ENCODE measurements at places on chromosomes 3 and 15. TPM values are rescaled to one million over a fixed set of nuclear protein-coding genes. Genes with fewer than 3 reads are reported as not detected.

The CPNE4 gene
- not detected for total RNA-seq

The GOLGA6L7 gene
- not detected for total RNA-seq

The OIP5 gene
- 19.7 TPM for total RNA-seq

The MYO1E gene
- total RNA-seq: 182 TPM

GRCh38 chr15:62636823-62637573 is 405.5 kb upstream of the TPM1 start:
- DNase-seq: no peak
- H3K36me3 ChIP-seq: no peaks in the 10 kb centered on the region
- H3K4me1 ChIP-seq: no peaks in the 10 kb centered on the region
- no peaks in the 10 kb centered on the region for H3K27me3 ChIP-seq
- no peak overlapping the region for H3K27ac ChIP-seq
- H3K4me3 ChIP-seq: no peak overlapping the region

DNA sequence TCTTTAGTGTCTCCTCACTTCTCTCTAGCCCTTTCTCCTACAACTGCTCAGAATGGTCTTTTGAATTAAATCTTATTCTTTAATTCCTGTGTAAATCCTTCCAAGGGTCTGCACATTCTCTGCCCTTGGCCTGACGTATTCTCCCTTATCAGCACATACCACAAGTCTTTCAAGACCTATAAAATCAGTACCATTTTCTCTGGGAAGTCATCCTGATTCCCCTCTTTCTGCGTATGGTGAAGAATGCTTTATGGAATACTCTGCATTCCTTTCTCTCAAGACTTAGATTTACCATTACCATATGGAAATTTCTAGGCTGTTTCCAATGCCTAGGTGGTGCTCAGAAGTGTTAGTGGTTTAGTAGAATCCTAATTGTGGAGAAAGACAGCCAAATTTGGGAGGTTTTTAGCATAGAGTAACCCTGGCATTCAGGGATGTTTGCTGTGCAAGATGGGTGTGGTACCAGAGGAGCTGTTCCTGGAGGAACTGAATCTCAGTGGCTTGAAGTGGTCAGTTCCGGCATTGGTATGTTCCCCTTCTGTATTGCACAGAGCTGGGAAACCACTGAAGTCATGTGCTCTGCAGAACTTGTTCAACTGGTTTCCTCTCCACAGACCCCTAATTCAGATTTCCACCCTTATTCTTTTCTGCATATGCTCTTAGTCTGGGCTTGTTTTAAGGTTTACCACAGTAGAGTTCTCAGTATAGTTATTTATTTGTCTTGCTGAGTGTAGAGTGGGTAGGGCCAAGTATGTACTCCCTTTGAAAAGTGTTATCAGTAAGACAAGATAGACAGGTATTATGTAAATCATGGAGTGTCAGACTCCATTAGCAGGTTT is 24.5 kb downstream of the IQGAP1 start:
- no peaks in the 10 kb centered on the region for H3K36me3 ChIP-seq
- peak overlapping the region; percentile 50 for H3K4me3 ChIP-seq

GRCh38 chr3:122975163-122975923 is 52.2 kb downstream of the SEMA5B start:
- no peaks in the 10 kb centered on the region for H3K36me3 ChIP-seq
- H3K4me1 ChIP-seq: no peaks in the 10 kb centered on the region
- H3K27me3 ChIP-seq: no peaks in the 10 kb centered on the region
- H3K27ac ChIP-seq: no peak overlapping the region
- DNase-seq: no peak
